ENCODE measurements at places on chromosomes 5 and 9. TPM values are rescaled to one million over a fixed set of nuclear protein-coding genes. Genes with fewer than 3 reads are reported as not detected.

- DNase-seq = no peak
Observed at GRCh38 chr9:134986957-134987356, 69.2 kb upstream of the FCN1 start.

GRCh38 chr5:110802998-110803397, 64.2 kb downstream of the SLC25A46 start:
- no peak for DNase-seq

DNA sequence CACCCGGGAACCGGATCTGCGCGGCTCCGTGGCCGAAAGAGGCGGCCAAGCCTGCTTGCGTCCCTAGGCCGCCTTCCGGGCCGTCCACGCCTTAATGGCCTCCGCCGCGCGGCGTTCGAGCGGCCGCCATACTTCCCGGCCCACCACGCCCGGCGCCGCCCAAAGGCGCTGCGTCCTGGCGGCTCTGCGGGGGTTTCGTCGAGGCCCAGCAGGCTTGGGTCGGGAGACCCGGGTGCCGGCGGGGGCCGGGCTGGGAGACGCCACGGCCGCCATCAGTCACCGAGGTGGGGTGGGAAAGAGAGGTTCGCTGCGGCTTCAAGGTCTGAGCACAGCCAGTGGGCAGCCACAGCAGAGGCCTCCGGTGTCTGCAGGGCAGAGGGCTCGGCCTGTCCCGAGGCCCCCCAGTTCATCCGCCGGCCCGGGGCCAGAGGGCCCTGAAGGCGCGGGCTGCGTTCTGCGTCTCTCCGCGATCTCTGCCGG, 545.8 kb upstream of the CDH10 start:
- DNase-seq = no peak

- DNase-seq = no peak
Observed at GRCh38 chr9:93436218-93436617, 15.3 kb upstream of the FAM120A start.

DNA sequence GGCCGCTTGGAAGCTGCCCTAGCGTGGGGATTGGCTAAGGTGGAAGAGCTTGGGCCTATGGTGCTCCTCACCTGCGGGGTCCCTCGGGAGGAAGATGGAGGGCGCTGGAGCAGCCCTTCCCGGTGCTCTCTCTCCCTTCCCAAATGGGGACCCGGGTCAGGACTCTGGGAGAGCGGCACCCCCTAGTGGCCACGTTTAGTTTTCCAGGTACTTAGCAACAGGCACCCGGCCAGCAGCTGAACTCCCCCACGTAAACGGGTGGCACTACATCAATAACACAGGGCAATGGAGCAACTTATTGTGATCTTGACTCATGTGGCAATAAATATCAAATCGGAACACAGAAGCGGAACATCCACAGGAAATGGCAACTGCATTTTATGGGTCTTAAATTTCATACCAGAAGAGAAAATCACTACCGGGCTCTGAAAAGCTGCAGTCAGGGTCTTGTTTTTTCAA, 316.6 kb downstream of the AGTPBP1 start:
- DNase-seq = peak; percentile 27

GRCh38 chr9:18490641-18491370, 16.9 kb downstream of the ADAMTSL1 start:
- peak; percentile 98 for DNase-seq

GRCh38 chr5:62717301-62717933, 138.8 kb downstream of the LRRC70 start:
- no peak for DNase-seq

DNA sequence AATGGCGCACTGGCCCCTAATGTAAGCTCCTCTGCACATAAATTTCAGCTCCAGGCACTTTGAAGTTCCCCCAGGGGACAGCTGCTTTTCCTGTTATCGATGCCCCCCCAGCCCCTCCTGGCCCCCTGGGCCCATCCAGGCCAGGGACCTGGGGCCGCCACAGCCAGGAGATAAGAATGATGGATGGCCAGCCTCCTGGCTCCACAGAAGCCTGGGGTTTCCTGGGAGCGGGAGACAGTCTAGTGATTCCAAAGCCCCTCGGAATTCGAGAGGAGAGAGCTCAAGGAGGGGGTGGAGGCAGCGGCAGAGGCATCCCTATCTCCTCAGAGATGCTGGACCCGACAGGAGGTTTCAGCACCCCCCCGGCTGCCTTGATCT, 98.4 kb upstream of the HAND1 start:
- no peak for DNase-seq

- no peak for DNase-seq
Observed at GRCh38 chr5:135667673-135668072, 88.9 kb upstream of the CXCL14 start.

DNA sequence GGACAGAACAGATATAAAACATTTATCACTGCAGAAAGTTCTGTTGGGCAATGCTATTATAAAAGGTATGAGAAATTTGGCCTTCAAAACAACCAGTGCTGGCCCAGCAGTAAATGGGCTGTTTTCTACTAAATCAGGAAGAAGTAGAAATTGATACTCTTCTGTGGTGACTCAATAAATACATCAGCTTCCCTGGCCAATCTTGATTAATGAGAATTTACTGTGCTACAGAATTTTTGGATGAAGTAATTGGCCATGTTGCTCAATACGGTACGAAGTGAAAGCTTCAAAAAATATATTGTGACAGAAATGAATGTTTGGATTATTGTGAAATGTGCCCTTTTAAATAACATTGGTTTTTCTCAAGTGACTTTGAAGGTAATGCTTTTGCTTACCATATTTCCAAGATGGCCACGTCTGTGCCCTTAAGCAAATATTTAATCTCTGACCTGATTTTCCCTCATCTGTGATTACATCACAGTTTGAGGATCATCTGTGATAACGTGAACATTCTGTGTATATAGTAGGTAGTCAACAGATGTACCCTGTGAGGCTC, 4.2 kb downstream of the DNAJA1 start:
- no peak for DNase-seq

ST8SIA4 gene
- 0.07 TPM for total RNA-seq

IRX1 gene
- 5.4 TPM for total RNA-seq

RASGRF2 gene
- total RNA-seq = not detected

PRUNE2 gene
- total RNA-seq = 9.3 TPM
